ENCODE measurements at places on chromosomes 13 and 19. TPM values are rescaled to one million over a fixed set of nuclear protein-coding genes. Genes with fewer than 3 reads are reported as not detected.

Gene CEACAM20
- total RNA-seq, result not detected

Gene MCEMP1
- total RNA-seq, result 4.3 TPM

DNA sequence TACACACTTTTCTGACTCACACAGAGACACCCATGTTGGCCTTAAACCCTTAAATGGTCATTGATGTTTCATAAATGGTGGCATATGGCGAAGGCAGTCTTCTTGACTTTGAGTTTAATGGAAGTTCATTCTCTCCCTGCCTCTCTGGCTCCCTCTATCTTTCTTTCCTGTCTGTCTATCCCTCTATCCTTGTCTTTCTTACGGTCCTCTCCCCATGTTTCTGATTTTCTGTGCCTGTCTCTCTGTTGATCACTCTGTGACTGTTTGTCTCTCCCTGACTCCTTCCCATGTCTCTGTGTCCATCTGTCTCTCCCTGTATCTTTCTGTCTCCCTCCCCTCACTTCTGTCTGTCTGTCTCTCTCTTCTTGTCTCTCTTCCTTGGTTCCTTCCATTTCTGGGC is 43.2 kb upstream of the SHKBP1 start:
- DNase-seq, result no peak

- no peak for DNase-seq
Observed at GRCh38 chr19:55676383-55676782, 1.4 kb downstream of the EPN1 start.

DNA sequence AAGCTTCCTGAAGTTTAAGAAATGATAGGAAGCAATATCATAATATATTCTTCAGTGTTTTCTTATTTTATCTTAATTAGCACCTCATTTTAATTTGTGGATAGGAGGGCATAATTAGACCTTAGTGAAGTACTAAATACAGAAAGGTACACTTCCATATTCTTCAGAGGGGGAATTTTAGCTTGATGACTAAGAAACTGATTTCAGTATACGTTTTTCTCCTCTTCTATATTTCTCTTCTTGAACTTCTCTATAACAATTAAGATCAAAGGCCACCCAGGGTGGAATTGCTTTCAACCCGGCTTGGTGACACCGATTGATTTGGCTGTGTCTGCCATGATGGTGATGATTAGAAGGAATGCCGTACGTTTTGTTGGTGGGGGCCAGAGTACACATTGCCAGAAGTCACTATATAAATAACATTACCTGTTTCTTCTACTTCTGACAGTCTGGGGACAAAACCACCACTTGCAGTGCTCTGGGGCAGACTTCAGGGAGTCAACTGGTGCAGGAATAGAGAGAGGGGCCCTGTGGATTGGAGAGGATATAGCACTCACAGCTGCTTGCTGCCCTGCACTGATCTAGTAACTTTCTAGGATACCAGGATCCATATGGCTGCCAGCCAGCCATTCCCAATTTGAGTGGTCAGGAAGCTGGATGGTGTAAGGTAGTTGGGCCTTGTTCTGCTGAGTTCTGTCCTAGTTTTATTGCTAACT is 73.8 kb downstream of the SPATA13 start:
- no peak for DNase-seq

- no peak for DNase-seq
Observed at GRCh38 chr13:44275381-44275780, 98.2 kb upstream of the SERP2 start.

- DNase-seq, result no peak
Observed at GRCh38 chr13:58379221-58379620, 747.7 kb downstream of the PCDH17 start.

DNA sequence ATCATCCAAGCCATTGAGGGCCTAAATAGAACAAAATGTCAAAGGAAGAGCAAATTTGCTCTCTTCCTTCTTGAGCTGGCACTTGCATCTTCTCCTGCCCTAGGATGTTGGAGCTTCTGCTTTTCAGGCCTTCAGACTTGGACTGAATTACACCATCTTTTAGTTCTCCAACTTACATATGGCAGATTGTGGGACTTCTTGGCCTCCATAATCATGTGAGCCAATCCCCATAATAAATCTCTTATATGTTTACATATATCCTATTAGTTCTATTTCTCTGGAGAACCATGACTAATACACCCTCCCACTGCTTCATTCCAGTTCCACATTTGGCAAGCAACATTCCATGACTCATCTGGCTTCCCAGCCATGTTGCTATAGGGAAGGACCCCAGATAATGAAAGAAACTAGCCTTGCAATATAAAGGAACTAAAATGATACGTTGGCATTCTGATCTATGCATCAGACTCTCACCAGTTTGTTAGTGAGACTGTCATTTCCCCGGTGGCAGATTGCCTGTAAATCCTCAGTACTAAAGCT is 11.0 kb upstream of the ACOD1 start:
- no peak for DNase-seq

- no peak for DNase-seq
Observed at GRCh38 chr19:38211151-38211591, 12.9 kb downstream of the DPF1 start.

Gene ZNF581
- total RNA-seq, result 11.0 TPM
